ENCODE measurements at places on chromosomes 13 and 19.

DNA sequence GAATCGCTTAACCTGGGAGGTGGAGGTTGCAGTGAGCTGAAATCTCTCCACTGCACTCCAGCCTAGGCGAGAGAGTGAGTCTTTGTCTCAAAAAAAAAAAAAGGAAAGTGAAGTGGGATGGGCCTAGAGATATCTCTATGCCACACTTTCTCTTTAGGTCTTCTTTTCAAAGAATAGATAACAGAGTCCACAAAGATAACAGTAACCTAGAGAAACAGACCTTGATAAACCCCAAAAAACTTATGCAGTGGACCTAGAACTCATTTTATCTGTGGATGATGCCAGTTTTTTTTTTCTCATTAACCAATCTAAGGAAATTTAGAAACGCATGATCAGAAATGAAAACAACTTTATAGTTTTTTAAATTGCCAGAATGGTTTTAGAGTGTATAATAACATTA is 227.4 kb downstream of the LHFPL6 start:
- DNase-seq: no peak

GRCh38 chr19:21468791-21469190 is 36.6 kb upstream of the ZNF429 start:
- no peak for DNase-seq

- no peak for DNase-seq
Observed at GRCh38 chr13:24104723-24105122, 55.8 kb upstream of the SPATA13 start.

DNA sequence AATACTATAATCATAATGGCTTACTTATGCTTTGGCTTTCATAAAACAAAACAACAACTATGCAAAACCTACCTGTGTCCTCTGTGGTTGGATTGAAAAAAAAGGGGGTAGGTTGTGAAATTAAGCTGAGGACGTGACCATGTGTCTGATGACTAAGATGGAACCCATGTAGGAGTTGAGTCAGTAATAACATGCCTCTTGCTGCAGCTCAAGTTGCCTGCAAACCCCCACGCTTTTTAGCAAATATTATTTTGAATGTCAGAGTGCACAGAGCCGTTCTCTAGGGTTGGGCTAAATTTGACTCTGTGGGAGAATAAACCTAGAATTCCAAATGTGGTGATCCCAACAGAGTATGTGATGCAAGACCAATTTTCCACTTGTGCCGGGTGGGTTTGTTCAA is 209.3 kb downstream of the KCNRG start:
- no peak for DNase-seq

DNA sequence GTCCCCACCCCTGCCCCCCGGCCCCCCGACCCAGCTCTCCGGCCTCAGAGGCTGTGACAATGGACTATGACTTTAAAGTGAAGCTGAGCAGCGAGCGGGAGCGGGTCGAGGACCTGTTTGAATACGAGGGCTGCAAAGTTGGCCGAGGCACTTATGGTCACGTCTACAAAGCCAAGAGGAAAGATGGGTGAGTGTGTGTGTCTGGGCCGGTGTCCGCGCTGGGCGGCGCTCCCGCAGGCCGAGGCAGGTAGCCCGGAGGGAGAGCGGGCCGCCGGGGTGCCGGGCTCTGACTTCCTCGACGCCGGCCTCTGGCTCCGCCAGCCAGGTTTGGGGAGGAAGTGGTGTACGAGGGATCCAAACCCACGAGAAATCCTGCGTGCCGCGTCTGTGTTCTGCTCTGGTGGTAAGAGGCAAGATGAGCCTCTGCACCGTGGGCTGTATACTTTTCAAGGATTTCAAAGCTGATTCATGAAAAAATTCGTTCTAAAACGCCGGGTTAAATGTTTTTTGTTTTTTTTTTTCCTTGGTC is 718 bp downstream of the CDK8 start:
- peak; percentile 62 for DNase-seq

DNA sequence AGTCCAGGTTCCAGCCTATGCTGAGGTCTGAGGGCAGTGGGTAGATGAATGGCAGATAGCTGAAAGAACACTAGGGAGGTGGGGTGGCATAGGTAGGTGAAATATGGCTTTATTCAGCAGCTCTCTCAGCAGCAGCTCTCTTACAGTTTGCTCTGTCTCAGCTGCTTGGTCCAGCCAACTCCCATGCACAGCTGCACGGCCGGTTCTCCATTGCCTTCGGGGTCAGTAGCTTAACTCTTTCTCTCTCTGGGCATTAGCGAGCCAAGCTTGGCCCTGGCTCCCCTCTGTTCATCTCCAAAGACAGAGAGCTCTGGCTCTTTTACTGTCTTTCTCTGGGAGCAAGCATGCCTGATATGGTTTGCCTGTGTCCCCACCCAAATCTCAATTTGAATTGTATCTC is 151.9 kb downstream of the MYO16 start:
- no peak for DNase-seq

- DNase-seq: no peak
Observed at GRCh38 chr13:104949840-104950740, 1585.4 kb downstream of the EFNB2 start.

GRCh38 chr13:73952648-73953047 is 181.6 kb downstream of the KLF12 start:
- no peak for DNase-seq

DNA sequence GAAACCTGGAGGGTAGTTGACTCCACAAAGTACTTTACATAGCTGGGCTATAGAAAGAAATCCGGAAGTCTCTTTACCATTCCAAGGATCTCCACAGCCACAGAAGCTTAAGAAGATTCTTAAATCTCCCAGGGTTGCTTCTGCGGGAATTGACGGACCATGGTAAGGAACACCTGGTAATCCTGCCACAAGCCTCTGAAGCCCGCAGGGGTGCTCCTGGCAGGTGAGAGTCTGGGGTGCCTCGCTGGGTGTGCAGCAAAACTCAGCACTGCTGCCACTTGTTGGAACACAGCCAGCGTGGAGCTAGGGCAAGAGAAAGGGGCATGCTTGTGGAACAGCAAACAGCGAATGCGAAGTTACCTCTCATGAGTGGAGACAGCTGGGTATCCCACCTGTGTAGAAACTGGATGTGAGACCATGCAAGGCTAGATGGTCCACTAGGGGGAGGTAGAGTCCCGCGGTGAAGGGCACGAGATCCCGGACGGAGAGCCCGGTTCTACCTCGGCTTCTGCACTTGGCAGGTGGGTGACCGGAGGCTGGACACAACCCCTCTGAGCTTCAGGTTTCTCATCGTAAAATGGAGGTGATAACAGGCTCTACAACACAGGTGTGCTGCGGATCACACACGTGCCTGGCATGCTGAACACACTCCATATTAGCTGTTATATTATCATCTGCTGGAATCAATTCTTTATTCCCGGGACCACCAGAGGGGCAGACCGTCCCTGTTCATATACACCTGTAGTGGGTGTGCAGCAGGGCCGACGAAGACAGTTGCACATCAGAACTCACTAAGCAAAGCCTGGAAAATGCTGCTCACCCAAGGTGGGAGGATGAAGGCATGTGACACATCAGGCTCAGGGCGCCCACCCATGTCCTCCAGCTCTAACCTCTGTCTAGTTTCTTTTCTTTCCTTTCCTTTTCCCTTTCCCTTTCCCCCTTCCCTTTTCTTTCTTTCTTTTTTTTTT is 24.1 kb upstream of the UBAC2 start:
- peak; percentile 69 for DNase-seq

DNA sequence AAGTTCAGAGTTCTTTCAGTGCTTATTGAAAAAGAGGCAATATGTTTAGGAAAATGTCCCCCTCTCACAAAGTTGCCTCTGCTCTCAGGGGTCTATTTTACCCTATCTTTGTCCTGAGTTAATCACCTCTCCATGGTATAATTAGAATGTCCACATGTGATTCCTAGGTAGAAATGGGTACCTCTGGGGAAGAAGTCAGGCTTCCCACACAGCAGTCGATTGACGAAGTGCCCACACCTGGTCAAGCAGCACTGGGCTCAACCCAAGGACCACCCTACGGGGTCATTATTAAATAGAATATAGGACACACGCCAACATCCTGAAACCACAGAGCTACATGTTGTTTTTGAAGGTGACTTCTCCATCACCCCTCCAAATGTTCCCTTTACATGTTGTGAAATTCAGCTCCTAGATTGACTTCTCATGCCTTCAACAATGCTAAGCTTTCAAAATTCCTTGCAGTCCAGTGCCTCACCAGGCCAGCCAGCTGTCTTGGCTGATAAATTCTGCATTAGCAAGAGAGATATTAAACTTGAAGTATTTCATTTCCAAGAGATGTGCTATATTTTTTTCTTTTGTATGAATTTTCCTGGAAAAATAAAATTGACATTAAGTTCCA is 43.6 kb upstream of the FAM124A start:
- DNase-seq: no peak

GRCh38 chr19:29545866-29546582 is 20.2 kb downstream of the VSTM2B start:
- DNase-seq: no peak

DNA sequence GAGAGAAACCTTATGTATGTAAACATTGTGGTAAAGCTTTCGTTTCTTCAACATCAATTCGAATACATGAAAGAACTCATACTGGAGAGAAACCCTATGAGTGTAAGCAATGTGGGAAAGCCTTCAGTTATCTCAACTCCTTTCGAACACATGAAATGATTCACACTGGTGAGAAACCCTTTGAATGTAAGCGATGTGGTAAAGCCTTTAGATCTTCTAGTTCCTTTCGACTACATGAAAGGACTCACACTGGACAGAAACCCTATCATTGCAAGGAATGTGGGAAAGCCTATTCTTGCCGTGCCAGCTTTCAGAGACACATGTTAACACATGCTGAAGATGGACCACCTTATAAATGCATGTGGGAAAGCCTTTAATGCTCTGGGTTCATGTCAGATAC is 24.7 kb downstream of the ZNF136 start:
- DNase-seq: no peak

GRCh38 chr19:33740811-33741396 is 55.8 kb upstream of the KCTD15 start:
- no peak for DNase-seq

- DNase-seq: no peak
Observed at GRCh38 chr19:2574971-2575630, 99.2 kb downstream of the GADD45B start.

DNA sequence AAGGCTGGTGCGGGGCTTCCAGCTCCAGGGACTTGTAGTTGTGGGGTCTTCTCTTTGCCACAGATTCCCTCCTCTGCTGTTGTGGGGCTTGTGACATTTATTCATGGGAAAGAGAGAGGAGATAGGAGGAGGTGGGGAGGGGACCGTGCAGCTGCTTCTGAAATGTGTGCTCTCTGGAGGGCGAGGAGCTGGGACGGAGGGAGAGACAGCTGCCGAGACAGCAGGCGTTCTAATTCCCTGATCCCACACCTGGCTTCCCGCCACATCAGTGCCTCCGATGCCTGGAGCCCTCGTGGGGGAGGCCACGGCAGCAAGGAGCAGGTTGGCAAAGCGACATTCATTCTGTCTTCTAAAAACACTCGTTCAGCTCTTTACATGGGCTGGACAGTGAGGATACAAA is 164.4 kb downstream of the USP12 start:
- DNase-seq: no peak

DNA sequence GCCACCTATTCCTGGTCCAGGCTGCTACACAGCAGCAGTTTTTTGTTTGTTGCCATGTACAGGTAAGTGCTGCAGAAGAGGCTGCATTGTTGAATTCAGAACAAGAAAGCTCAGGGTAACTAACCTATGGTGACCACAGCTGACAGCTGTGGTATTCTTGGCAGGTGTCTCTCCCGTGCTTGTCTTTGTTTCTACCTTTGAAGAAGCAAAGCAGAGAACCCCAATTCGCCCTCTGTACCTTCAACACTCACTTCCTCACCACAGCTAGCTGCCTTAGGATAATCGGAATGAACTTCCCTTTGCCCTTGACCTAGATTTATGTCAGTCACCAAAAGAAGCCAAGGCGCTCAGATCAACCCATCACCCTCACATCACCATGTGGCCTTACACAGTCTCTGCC is 1703.3 kb upstream of the SLC10A2 start:
- DNase-seq: no peak

GRCh38 chr19:5231857-5232678 is 108.5 kb downstream of the PTPRS start:
- no peak for DNase-seq

GRCh38 chr19:51507640-51508058 is 6.0 kb upstream of the SIGLEC12 start:
- no peak for DNase-seq

DNA sequence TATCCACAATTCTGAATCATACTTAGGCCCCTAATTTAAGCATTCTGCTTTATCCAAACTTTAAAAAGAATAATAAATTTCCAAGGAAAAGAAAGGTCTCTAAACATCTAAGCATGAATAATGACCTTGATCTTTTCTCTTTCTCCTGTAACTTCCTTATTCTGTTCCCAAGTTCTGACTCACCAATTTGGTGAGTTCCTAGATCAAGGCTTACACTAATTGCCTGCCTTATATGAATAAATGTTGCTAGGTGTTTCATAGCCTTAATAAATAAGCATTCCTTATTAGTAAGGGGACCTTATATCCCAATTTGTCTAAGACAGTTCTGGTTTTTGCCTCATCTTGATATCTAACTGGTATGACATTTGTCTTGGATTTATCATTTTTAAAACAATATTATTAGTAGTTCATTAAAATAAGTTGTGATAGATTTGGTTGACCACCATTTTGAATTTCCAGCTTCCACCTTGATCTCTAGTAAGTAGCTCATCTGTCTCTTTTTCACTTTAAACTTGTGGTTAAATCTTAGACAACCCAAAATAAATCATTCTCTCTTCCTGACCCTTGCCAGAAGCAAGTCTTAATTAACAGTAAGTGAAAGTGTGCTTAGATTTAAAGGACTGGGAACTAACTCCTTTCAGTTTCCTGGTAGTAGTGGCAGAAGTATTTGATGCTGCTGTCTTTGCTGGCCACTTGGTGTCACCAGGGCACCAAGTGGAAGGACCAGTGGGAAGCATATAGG is 121.2 kb upstream of the MLNR start:
- DNase-seq: no peak

DNA sequence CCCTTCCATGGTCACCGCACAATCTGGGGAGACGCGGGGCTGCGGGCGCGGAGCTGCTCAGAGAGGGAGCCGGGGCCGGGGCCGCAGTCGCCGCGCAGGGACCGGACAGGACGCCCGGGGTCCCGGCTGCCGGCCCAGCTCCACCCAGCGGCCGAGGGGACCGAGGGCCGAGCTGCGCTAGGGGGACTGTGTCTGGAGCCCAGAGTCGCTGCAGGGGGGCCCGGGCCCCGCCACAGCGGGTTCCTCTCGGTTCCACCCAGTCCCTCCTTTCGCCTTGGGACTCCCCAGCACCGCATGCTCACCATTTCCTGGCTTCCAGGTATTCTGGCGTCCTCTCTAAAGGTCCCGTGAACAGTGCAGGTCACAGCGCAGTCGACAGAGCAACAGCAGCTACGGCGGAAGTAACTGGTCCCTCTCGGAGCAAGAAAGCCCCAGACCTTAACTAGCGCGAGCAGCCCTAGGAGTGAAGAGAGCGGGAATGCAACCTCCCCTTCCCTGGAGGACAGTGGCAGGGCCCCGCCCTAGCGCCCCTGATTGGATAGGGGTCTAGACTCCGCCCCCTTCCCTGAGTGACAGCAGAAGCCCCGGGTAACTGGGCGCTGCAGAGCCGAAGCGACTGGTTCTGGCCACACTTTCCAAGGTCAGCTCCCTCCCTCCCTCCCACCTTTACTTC is at the start of gene ZNF878:
Gene ZNF878, minus strand, starts transcription at position 465 of the 673 bp plus-strand sequence. Its CDS starts 160 bp downstream, at position 305.
- DNase-seq: peak; percentile 96
